GM23248 (cell line): ENCODE measurements at places on chromosomes 11 and 22.
A peak's percentile ranks its signal among the peaks of the same experiment; 100 is the strongest.

DNA sequence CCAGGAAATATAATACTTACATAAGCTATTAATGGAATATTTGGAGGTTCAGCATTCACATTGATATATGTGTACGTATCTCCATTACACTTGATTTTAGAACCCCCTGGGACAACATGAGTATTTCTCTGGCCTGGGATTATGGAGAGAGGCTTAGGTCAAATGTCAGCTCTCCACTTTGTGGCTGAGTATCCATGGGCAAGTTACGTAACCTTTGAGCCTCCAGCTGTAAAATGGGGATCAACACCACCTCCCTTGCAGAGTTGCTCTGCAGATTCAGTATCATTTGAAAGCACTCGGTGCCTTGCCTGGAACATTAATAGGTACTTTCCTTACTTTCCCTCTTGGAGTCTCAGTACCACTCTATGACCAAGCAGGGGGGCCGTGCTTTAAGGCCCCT is 33.2 kb downstream of the C22orf31 start:
- DNase-seq, result no peak

DNA sequence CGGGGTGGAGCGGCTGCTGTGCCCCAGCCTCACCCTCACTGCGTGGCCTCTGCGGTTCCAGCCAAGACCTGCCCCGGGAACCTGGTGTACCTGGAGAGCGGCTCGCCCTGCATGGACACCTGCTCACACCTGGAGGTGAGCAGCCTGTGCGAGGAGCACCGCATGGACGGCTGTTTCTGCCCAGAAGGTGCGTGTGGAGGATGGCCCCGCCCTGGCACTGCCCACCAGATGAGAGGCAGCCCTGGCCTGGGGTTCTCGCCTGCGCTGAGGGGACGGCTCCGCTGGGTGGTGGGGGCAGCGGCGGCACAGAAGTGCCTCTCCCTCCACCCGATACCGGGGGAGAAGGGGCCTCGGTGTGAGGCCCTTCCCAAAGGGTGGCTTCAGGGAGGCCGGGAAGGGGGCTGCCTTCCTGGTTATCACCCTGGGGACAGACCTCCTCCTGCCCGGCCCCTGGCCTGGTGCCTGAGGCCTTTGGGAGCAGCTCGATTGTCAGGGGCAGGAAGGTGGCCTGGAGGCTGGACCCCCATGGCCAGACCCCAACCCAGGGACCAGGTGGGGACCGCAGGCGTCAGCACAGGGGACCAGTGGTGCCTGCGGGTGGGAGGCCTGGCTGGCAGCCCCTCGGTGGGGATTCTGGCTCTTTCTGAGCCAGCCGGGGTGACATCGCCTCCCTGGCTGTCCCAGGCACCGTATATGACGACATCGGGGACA is 7.1 kb downstream of the MUC2 start:
- no peak for DNase-seq

- DNase-seq, result no peak
Observed at GRCh38 chr22:45328822-45329529, 19.2 kb downstream of the FAM118A start.

DNA sequence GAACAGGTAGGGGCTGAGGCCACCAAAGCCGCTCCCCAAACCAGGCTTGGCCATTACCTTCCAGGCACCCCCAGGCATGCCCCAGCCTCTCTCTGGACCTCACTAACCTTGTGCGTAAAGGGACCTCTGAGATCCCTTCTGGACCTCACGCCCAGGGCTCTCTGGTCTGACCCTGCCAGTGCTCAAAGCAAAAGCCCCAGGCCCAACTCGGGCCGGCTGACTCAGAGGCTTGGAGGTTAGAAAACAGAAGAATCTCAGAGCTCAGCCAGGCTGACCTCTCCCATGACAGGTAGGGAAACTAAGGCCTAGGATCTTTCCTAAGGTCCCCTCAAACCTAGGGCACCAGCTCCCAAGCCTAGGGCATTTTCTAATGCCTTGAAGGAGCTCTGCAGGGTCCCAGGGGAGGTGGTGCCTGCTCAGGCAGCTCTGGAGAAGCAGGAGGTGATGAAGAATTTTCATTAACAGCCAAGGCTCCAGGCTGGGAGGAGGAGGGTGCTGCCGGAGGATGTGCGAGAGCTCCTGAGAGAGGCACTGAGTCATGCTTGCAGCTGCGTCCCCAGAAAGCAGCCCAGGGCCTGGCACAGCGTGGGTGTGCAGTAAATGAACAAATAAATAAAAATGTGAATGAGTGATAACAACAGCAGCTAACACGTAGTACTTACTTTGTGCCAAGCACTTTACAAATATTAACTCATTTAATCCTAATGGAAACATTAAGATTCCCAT is 25.6 kb downstream of the ARRB1 start:
- peak; percentile 98 for DNase-seq

- no peak for DNase-seq
Observed at GRCh38 chr11:121419836-121420235, 32.3 kb upstream of the SORL1 start.

DNA sequence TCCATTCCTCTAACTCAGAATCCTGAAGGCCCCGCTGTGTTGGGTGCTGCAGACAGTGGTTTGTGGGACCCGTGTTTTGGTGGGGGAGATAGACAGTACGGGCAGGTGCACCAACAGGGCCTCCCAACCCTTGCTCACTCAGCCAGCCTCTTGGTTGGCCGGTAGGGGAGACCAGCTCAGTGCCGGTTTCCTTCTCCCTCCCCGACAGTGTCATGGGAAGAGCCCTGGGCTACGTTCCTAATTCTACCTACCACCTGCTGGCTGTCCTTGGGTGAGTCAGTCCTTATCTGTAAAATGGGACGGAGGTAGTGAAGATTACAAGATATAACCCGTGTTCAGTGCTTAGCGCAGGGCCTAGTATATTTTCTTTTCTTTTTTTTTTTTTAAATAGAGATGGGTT is 5.9 kb downstream of the TMEM134 start:
- DNase-seq, result no peak

GRCh38 chr11:12144330-12145174 is 34.2 kb downstream of the MICAL2 start:
- DNase-seq, result no peak

GRCh38 chr11:31822927-31823643 is 12.0 kb upstream of the PAX6 start:
- DNase-seq, result no peak
